ENCODE measurements at places on chromosomes 11 and 22. TPM values are rescaled to one million over a fixed set of nuclear protein-coding genes. Genes with fewer than 3 reads are reported as not detected.

MSANTD4 gene
- 10.9 TPM for polyA plus RNA-seq

- no peak overlapping the region for H3K27ac ChIP-seq
- H3K4me1 ChIP-seq: peaks cover 4% of the 10 kb centered on the region
- no peak overlapping the region for H3K4me3 ChIP-seq
- no peak for DNase-seq
- H3K27me3 ChIP-seq: peaks cover 27% of the 10 kb centered on the region
Observed at GRCh38 chr11:134536219-134536618, 124.2 kb upstream of the B3GAT1 start.

- no peaks in the 10 kb centered on the region for H3K36me3 ChIP-seq
- no peaks in the 10 kb centered on the region for H3K27me3 ChIP-seq
- peaks cover 2% of the 10 kb centered on the region for H3K4me1 ChIP-seq
- H3K4me3 ChIP-seq: no peak overlapping the region
- DNase-seq: no peak
- H3K27ac ChIP-seq: no peak overlapping the region
Observed at GRCh38 chr11:130188585-130189347, 29.2 kb downstream of the ST14 start.

DNA sequence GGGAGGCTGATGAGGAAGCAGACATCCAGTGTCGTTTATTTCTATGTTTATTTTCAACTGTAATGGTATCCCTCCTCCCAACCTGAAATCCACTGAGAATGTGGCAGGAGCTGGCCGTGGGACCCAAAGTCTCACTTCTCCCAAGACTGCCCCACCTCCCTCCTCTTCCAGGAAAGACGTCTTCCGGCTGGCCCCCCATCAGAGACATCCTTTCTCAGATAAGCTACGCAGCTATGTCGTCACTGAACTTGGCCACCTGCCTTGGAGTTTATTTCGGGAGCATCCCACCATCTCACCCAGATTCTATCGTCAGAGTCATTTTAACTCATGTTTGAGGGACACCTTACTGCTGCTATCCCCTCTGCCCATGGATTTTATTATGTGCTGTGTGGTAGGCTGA lies 13.9 kb downstream of the TMEM184B start:
- no peak overlapping the region for H3K4me3 ChIP-seq
- H3K27me3 ChIP-seq: no peaks in the 10 kb centered on the region
- peak overlapping the region; percentile 85 for H3K27ac ChIP-seq
- DNase-seq: peak; percentile 76
- H3K36me3 ChIP-seq: peaks cover 11% of the 10 kb centered on the region

DNA sequence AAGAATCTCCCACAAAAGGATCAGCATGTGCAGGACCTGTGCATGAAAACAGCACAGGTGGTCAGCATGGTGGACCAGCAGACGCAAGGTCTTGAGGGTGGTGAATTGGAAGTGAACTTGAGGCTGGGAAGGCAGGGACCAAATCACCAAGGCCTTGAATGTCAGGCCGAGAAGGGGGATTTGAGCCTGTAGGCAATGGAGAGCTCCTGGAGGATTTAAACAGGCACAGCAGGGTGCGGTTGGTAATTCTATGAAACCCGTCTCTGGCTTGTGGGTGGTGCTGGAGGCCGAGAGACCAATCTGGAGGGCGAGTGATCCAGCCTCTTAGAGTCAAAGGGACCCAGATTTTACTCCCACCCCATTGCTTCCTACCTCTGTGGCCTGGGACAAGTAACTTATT lies 2.4 kb downstream of the TSKU start:
- peaks cover 14% of the 10 kb centered on the region for H3K36me3 ChIP-seq
- no peak overlapping the region for H3K27ac ChIP-seq
- no peak for DNase-seq
- peaks cover 2% of the 10 kb centered on the region for H3K27me3 ChIP-seq
- H3K4me1 ChIP-seq: peaks cover 62% of the 10 kb centered on the region

DNA sequence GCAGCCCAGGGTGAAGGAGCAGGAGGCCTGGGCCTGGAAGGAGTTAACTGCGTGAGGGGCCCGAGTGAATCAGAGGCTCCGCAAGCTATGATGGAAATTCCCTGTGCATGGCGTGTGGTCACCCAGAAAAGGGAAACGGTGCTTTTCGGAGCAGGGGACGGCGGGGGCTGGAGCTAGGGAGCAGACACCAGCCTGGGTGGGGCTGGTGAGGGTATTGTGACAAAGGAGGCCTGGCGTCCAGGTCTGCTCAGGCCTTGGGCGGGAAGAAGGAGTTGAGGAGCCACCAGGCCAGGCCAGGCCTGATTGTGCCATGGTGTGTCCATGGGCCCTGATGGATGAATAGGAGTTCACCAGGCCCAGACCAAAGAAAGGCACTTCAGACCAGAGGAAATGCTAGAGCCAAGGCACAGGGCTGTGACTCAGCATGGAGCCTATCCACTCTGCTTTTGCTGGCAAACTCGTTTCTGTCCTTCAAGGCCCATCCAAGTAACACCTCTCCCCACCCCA lies 12.8 kb upstream of the SPI1 start:
- peak overlapping the region; percentile 59 for H3K27ac ChIP-seq
- DNase-seq: peak; percentile 66
- peaks cover 43% of the 10 kb centered on the region for H3K4me1 ChIP-seq
- H3K4me3 ChIP-seq: no peak overlapping the region
- H3K27me3 ChIP-seq: no peaks in the 10 kb centered on the region
- H3K36me3 ChIP-seq: no peaks in the 10 kb centered on the region

DEPDC7 gene
- polyA plus RNA-seq: 14.7 TPM

DNA sequence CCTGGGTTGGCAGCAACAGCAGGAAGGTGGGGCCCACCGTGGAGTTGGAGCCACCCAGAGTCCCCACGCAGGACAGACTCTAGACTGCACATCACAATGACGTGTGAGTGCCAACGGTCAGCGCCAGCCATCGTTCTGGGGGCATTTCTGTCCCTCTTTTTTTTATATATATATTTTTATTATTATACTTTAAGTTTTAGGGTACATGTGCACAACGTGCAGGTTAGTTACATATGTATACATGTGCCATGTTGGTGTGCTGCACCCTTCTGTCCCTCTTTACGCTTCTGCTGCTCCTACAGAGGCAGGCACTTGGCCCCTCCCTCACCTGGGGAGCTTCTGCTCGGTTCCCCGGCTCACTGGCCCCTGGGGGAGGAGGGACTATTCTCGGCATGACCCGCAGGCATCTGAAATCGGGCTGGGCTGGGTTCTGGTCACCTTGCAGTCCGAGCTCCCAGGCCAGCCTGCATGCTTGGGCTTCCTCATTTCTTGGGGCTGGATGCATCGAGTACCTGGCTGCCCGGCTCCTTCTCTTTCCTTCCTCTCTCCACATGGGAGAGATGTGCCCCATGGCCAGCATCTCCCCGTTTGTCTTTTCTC lies 787.4 kb downstream of the TBC1D22A start:
- H3K27ac ChIP-seq: no peak overlapping the region
- DNase-seq: no peak
- H3K4me3 ChIP-seq: no peak overlapping the region
- H3K27me3 ChIP-seq: peaks cover 13% of the 10 kb centered on the region

DNA sequence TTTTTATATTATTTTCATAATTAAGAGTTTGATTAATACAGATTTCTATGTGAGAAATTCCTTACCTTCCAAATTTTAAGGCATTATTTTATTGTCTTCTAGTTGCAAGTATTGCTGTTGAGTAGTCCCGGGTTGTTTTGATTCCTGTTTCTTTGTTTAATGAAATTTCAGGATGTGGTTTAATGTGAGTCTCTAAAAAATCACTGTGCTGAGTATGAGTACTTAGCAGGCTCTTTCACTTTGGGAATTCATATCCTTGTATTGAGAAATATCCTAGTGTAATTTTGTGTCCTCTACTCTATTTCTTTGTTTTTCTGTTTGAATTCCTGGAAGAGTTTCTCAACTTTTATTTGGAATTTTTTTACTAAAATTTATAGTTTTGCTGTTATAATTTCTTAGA lies 113.2 kb downstream of the TMEM135 start:
- H3K4me3 ChIP-seq: no peak overlapping the region
- H3K36me3 ChIP-seq: no peaks in the 10 kb centered on the region
- no peak for DNase-seq
- no peaks in the 10 kb centered on the region for H3K27me3 ChIP-seq
- H3K4me1 ChIP-seq: no peaks in the 10 kb centered on the region

BTG4 gene
- polyA plus RNA-seq: not detected

- no peak overlapping the region for H3K27ac ChIP-seq
- H3K36me3 ChIP-seq: no peaks in the 10 kb centered on the region
- peaks cover 2% of the 10 kb centered on the region for H3K4me1 ChIP-seq
- no peaks in the 10 kb centered on the region for H3K27me3 ChIP-seq
- DNase-seq: peak; percentile 58
Observed at GRCh38 chr11:93515441-93516025, 27.7 kb downstream of the SMCO4 start.

ACRV1 gene
- 0.43 TPM for polyA plus RNA-seq

DNA sequence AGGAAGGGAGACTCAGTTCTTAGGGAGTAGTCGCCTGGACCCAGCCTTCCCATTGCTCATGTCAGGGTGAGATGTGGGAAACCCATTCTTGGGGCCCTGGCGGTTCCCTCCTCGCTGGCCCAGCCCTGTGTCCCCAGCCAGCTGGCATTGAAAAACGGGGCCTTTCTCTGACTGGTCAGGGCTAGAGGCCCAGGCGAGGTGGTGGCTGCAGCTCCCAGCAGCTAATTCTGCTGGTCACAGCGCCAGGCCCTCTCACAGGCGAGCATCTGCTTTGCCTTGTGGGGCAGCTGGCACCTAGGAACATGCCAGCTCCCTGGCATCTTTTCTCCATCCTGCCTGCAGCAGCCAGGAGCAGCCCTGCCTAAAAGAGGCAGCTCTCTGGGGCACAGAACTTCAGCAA lies 20.1 kb downstream of the TSPAN18 start:
- H3K4me3 ChIP-seq: no peak overlapping the region
- H3K27me3 ChIP-seq: no peaks in the 10 kb centered on the region
- H3K27ac ChIP-seq: no peak overlapping the region
- peaks cover 52% of the 10 kb centered on the region for H3K4me1 ChIP-seq

DNA sequence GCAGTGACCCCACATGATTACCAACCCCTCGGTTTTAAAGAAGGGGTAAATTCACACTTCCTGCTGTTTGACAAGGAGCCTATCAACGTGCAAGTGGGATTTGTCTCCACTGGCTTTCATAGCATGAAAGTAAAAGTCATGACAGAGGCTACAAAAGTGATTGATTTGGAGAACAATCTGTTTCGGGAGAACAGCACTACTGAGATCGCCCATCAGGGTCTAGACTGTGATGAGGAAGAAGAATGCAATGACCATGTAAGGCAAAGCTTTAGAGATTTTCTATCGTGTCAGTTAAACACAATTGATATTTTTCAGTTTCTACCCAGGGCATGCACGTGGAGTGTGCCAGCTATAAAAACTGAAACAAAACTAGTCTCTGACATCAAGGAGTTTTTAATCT lies 41.7 kb downstream of the HORMAD2 start:
- no peaks in the 10 kb centered on the region for H3K4me1 ChIP-seq
- no peak overlapping the region for H3K4me3 ChIP-seq
- peaks cover 7% of the 10 kb centered on the region for H3K27me3 ChIP-seq
- no peak for DNase-seq
- no peaks in the 10 kb centered on the region for H3K36me3 ChIP-seq

- no peaks in the 10 kb centered on the region for H3K27me3 ChIP-seq
- peaks cover 34% of the 10 kb centered on the region for H3K4me1 ChIP-seq
- H3K4me3 ChIP-seq: peak within 1 kb of the TSS; percentile 91
- peak within 1 kb of the TSS; percentile 93 for H3K27ac ChIP-seq
Observed at GRCh38 chr11:66347425-66348276, at the start of gene B4GAT1. B4GAT1 (minus strand) TSS chr11:66347629; CDS start chr11:66347545, 84 bp downstream.

GRCh38 chr11:103024086-103024485 lies 67.9 kb downstream of the DCUN1D5 start:
- DNase-seq: no peak
- H3K27me3 ChIP-seq: no peaks in the 10 kb centered on the region
- H3K4me1 ChIP-seq: no peaks in the 10 kb centered on the region
- no peaks in the 10 kb centered on the region for H3K36me3 ChIP-seq

GRCh38 chr11:115636753-115637527 lies 132.7 kb upstream of the CADM1 start:
- no peak overlapping the region for H3K4me3 ChIP-seq
- no peaks in the 10 kb centered on the region for H3K36me3 ChIP-seq
- DNase-seq: no peak
- H3K27ac ChIP-seq: no peak overlapping the region

DNA sequence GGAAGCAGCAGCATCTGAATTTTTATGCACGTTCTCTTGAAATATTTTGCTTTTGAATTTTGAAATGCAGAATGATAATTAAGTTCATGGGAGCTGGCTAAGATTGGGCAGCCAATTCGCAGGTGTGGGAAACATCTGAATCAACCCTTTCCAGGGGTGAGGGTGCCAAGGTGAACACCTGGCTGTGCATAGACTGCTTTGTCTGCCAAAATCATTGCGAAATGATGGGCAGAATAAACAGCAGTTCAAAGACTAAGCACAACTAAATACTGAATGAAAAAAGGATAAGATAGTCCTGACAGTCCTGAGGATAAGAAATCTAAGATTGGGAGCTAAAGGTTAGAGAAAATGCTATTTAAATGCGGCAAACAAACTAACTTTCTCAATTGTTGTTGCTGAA lies 813.3 kb upstream of the RAG2 start:
- H3K36me3 ChIP-seq: no peaks in the 10 kb centered on the region
- H3K27ac ChIP-seq: no peak overlapping the region
- no peak overlapping the region for H3K4me3 ChIP-seq

DNA sequence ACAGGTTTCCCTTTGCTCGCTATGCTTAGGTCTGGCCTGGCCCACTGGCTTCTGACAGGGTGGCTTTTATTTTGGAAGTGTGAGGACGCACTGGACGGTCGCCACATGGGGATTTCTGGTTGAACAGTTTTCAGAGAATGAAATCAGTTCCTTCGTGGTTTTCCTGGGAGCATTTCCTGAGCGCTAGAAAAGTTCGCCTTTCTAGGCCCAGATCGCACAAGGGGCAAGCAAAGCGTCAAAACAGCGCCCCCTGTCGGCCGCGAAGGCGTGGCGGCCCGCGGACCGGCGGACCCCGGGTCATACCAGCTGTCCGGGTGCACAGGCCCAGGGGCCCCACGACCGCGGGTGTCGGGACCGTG lies 12.7 kb upstream of the CYP2R1 start:
- H3K36me3 ChIP-seq: no peaks in the 10 kb centered on the region
- H3K4me3 ChIP-seq: peak overlapping the region; percentile 57
- H3K27me3 ChIP-seq: peaks cover 26% of the 10 kb centered on the region
- peak; percentile 82 for DNase-seq
- H3K27ac ChIP-seq: no peak overlapping the region

DNA sequence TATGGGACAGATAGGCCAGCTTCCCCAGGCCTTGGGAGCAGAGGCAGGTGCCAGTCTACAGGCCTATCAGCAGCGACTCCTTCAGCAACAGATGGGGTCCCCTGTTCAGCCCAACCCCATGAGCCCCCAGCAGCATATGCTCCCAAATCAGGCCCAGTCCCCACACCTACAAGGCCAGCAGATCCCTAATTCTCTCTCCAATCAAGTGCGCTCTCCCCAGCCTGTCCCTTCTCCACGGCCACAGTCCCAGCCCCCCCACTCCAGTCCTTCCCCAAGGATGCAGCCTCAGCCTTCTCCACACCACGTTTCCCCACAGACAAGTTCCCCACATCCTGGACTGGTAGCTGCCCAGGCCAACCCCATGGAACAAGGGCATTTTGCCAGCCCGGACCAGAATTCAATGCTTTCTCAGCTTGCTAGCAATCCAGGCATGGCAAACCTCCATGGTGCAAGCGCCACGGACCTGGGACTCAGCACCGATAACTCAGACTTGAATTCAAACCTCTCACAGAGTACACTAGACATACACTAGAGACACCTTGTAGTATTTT lies 26.6 kb upstream of the L3MBTL2 start:
- no peak for DNase-seq
- peaks cover 26% of the 10 kb centered on the region for H3K4me1 ChIP-seq
- no peak overlapping the region for H3K27ac ChIP-seq
- no peaks in the 10 kb centered on the region for H3K27me3 ChIP-seq
- H3K36me3 ChIP-seq: peaks cover 52% of the 10 kb centered on the region

CALCA gene
- not detected for polyA plus RNA-seq

All from muscle of leg (tissue), 16 donors.